GOT3 (cell line): ENCODE measurements at places on chromosomes 2 and 18.

DNA sequence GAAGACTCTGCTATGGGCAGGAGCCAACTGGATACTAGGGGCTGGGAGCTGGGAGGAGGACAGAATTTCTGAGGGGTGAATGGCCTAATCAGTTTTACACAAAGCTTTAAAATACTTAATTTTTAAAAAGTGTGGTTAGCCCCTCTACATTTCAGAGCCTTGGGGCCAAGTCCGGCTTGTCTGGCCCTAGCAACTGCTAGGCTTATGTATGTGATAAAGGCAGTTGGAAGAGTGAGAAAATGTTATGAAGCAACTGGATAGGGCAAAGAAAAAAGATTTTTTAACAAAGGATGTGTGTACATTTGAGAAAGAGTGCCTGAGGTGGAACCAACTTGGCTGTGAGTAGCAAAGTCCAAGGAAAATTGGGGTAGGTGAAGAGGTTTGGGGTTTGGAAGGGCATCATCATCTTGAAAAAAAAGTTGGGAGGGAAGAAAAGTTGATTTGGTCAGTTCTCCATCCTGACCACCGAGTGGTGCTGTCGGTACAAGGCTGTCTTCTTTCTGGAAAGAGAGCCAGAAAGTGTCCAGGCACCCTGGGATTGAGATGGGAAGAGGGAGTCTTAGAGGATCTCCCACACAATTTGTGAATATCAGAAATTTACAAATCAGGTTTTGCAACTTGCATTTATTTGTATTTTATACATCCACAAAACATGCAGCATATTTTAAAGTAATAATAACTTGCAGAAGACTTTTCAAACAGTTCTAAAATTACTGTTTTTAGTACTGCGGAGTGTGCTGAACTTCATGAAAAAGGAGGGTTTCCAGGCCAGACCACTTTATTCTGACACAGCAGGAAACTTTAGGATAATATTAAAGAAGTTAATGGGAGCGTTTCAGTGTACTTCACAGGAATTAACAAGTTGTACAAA, 10.5 kb upstream of the CDK15 start:
- no peak for DNase-seq

GRCh38 chr2:190572246-190572645, 37.7 kb upstream of the NEMP2 start:
- no peak for DNase-seq

- no peak for DNase-seq
These were observed 202.2 kb downstream of the CDH20 start for GRCh38 chr18:61535401-61535800.

DNA sequence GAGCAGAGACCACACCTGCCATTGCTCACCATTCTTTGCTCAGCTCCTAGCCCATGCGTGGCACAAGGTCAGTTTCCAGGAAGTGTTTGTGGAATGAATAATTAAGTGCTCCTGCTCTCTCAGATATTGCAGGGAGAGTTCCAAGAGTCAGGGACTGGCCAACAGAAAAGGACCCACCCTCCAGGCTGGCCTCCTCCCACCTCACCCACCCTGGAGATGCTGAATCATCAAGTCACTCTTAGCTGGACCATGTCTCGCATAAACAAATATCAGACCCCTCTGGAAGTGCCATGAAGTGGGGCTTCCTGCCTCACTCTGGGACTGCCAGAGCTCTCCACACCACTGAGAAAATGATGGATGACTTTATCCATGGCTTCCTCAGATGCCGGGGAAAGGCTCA, 256.0 kb downstream of the TNS1 start:
- no peak for DNase-seq

GRCh38 chr18:6983366-6983765, 134.2 kb downstream of the LAMA1 start:
- no peak for DNase-seq

DNA sequence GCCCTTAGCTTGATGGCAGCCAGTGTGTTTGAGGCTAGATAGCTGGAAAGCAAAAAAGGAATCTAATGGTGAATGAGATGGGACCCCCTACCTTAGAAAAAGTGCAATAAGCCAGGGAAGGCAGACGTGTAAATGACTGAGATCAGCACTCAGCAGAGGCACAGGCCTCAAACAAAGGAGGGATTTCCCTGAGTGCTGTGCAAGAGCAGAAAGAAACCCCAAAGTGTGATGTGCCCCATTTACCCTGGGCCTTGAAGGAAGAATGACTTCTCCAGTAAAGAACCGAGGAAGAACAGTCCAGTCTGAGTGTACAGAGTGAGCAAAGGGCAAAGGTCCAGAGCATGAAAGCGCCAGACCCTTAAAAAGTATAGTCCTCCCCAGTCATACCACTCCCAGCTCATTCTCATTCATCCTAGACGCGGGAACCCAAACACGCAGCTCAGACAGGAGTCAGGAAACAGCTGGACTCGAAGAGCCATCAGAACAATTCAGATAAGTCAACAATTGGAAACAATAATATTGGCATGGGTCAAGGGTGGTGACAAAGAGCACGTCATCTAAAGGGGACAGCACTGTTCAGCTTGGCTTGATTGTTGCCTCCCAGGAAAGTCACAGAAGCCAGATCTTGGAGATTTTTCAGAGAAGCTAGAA, 121.7 kb downstream of the INO80D start:
- DNase-seq, result no peak

DNA sequence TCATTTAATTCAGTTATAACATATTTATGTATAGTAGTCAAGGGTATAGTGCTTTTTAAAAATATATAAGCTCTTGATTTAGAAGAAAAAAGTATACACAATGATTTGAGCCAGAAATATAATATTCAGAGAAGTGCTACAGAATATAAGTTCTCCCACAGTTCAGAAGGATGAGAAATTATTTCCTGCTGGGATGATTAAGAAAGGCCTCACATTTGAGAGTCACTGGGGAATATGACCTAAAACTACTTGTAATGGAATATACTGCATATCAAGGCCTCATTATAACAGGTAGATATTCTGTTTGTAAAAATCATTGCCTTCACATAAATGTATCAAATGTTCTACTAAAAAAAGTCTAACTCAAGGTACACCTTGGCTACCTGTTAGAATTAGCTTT, 203.5 kb downstream of the MBD2 start:
- no peak for DNase-seq

DNA sequence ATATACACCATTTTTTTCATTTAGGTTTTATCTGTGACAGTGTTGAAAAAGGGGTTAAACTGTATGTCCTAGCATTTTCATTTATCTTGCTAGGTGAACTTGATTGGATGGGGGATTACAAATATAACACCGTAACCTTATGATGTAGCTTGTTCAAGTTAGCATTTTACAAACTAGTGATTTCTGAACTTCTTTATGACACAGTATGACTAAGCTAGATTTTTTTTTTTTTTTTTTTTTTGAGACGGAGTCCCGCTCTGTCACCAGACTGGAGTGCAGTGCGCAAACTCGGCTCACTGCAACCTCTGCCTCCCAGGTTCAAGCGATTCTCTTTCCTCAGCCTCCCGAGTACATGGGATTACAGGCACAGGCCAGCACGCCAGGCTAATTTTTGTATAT, 47.1 kb downstream of the KCMF1 start:
- DNase-seq, result no peak

GRCh38 chr2:7288484-7288883, 371.3 kb downstream of the RNF144A start:
- DNase-seq, result no peak

DNA sequence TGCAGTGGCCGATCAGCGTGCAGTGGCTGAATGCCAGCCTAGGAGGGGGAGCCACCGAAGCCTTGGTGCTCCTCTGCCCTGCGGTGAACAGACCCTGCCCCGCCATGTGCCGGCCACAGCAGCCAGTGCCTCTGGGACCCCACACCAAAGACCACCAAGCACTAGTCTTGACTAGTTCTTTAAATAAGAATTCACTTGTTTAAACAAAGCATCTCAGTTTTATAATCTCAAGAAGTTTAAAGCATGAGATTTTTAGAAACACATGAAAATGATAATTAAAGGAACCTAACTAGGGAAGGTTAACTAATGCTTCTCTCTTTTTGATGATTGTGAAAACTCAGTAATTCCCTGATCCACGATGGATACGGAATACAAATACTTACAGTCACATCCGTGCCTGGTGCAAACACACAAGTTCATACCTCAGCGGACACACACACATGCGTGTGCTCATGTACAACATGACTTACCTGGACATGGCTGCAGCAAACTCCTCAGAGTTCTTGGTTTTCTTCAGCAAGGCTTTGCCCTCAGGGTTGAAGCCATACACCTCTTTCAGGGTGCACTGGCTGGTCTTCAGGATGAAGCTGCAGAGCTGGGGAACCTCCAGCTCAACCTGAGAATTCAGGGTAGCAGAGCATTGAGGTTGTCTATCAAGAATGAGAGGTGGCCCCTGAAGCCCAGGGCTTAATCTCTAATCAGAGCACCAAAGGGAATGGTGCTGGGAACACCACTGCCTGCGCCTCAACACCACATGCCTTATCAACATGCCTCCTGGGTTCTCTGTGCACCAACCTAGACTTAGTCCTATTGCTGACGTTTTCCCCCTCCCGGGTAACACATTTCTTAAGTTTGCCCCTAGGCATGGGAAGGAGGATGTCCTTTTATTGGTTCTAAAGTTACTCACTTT, 3.1 kb downstream of the APOB start:
- DNase-seq, result no peak

DNA sequence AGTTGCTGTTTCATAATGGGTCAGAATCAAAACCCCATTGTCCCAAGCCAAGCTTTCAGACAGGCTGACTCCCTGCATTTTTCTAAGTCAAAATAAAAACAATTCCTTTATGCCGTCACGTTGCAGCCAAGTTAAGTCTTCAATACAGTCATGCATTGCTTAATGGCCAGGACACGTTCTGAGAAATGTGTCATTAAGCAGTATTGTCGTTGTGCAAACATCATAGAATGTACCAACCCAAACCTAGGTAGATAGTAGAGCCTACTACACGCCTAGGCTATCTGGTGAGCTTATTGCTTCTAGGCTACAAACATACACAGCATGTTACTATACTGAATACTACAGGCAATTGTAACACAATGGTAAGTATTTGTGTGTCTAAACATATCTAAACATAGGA, 160.4 kb upstream of the FOSL2 start:
- DNase-seq, result no peak

- DNase-seq, result no peak
These were observed 190.7 kb downstream of the GBX2 start for GRCh38 chr2:235977445-235977844.

GRCh38 chr18:35371412-35372195, 5.5 kb downstream of the ZNF396 start:
- no peak for DNase-seq

GRCh38 chr2:168536925-168537466, 80.9 kb downstream of the CERS6 start:
- DNase-seq, result no peak

GRCh38 chr18:9135912-9136314, 668 bp upstream of the ANKRD12 start:
- DNase-seq, result no peak

DNA sequence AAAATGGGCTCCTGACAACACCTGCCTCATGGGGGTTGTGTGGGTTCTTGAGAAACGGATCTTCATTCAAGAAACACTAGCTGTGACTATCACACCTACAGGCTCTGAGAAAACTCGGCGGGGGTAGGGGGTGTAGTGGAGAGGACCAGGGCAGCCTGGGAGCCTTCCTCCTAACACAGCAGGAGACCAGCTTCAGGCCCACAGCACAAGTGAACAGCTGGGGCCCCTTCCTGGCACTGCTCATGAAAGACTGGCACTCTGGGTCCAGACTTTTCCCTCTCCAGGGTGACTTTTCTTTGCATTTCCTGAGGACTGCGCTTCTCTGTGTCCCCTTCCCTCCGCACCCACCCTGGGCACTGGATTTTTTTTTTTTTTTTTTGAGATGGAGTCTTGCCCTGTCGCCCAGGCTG, 7.2 kb upstream of the SEMA4C start:
- DNase-seq, result no peak

DNA sequence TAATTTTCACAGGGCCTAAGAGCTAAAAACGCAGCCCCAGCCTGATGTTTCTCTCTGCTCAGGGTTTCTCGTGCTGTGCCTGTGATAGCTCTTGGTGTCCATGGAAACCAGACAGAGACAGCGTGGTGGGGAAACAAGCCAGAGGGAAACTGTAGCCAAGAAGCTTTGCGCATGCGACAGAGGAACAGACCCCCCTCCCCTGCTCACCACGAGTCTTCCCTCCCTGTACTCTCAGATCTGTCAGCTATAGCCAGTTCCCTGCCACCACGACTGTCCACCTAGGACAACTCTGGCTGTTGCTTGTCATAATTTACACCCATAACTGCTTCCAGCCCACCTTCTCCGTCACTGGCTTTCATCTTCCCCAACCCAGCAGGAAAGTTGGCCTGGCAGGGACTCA, 13.2 kb upstream of the DNAJC27 start:
- DNase-seq, result no peak

DNA sequence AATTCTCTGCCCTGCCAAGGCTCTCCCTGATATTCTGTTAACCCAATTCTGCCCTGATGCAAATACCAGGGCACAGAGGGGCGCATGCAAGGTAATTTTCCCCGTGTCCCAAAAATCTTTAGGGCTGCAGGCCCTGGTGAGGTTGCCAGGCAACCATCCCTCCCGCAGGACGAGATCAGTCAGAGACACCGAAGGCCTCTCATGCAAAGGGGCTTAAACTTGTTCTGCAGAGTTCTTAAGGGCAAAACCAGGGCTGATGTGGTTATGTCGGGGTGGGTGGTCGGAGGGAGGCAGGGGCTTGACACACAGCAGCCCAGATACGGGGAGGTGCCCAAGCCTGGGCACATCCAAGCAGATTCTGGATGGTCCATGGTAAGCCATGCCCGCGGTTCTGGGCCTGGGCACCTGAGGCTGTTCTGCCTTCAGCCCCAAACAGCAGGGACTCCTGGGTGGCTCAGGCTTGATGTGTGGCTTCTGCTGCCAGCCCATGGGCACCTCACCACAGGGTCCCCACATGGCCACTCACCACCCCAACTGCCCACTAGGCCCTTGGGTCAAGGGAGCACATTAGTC, 27.2 kb downstream of the STEAP3 start:
- DNase-seq, result no peak

DNA sequence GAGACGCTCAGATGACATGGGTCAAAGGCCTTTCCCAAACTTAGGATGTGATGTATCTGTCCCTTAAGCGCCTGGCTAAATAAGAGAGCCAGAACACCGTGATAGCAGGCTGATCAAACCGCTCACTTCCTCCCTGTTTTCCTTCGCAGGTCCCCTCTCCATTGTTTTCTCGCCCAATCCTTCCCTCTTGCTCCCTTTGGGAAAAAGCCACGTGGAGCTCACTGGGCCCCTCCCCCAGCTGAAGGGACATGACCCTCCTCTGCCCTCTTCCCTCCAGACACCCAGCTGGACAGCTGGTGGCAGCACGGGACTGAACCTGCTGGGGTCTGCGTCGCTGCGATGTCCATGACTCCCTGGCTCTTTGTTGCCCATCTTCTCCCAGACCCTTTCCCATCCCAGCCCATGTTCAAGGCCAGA, 201.7 kb downstream of the TNS1 start:
- DNase-seq, result no peak
